Fibroblast of villous mesenchyme (primary cell): ENCODE measurements at places on chromosomes 2 and 18. TPM values are rescaled to one million over a fixed set of nuclear protein-coding genes. Genes with fewer than 3 reads are reported as not detected.

The SLC66A3 gene
- 29.8 and 50.3 TPM in 2 replicates for total RNA-seq

The CNTNAP5 gene
- total RNA-seq, result not detected in 2 replicates

DNA sequence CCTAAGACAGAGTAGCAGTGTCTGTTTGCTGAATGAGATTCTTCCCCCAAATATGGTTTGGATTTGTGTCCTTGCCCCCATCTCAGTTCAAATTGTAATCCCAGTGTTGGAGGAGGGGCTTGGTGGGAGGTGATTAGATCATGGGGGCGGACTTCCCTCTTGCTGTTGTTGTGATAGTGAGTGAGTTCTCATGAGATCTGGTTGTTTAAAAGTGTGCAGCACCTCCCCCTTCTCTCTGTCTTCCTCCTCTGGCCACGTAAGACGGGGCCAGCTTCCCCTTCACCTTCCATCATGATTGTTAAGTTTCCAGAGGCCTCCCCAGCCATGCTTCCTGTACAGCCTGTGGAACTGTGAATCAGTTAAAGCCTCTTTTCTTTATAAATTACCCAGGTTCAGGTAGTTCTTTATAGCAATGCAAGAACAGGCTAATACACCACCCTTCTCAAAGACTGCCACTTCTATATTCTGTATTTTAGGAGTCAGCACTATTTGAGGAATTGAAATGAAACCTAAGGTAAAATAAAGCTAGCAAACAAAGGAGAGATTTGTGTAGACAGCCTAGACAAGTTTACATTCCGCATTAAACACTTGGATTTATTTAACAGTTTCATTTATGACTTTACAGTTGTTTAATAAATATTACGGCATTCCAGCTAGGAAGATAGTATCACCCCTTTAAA, 21.6 kb downstream of the FBXO36 start:
- DNase-seq, result no peak

DNA sequence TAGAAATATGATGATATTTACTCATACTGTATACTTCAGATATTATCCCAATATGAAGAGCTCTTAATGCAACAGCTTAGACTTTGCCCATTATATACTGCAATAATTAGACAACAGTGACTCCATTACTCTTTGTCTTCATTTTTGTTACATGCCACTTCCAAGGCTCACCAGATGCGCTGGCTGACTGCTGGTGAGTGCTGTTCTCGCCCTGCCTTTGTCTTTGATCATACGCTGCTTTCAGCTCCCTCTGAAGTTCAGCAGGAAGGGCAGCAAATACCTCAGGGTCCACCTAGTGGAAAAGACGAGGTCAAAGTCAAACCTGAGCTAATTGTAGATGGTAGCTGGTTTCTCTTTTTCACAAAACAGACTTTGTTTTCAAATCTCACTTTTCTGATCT, 66.3 kb downstream of the EIF5B start:
- DNase-seq, result no peak

- no peak for DNase-seq
These were observed 382.2 kb downstream of the TGIF1 start for GRCh38 chr18:3832025-3832638.

GRCh38 chr18:22630980-22631379, 213.3 kb upstream of the CTAGE1 start:
- DNase-seq, result no peak

The C1QL2 gene
- not detected in 2 replicates for total RNA-seq

DNA sequence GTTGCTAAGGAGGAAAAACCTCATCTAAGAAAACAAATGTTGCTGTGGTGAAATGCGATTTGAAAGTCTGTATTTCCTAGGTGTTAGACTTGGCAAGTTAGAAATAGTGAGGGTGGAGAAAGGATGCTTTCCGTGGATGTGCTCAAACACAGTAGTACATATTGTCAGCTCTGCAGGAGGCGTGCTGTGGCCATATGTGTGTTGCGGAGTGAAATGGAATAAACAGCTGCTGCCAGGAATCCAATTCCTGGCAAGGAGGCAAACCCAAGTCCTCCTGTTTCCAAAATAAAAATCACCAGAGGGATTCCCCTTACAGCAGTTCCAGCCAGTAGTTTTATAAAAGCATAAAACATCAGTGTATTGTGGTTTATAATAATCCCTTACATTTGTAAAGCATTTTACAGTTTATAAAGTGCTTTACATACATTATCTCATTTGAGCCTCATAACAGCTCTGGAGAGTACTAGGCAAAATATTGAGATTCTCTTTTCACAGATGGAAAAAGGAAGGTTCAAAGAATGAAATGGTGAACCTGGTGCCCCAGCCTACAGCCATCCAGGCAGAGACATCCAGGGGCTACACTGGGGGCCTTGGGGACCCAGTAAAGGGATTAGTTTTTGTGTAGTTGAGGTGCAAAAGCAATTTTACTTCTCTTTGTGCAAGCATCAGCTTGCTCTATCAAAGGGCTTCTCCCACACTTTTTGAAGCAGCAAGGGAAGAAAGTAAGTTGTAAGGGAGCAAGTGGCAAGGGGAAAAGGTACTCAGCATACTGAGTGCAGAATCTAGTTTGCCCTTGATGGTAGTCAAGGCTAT, 206.0 kb downstream of the AGPS start:
- DNase-seq, result peak; percentile 89

DNA sequence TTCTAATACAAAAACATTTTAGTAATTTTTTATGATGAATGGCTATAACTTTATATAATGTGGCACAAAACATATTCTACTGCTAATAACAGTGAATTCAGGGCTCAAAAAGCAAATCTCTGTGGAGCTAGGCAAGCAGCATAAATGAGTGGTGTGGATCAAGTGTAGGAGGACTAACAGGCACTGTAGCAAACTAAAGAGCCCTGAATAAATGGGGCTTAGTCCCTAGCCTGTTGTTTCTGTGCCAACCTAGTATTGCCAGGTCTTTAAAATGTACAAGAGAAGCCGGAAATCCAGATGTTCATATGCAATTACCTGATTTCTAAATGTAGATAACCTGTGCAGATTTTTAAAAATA, 18.5 kb downstream of the REL start:
- DNase-seq, result no peak

DNA sequence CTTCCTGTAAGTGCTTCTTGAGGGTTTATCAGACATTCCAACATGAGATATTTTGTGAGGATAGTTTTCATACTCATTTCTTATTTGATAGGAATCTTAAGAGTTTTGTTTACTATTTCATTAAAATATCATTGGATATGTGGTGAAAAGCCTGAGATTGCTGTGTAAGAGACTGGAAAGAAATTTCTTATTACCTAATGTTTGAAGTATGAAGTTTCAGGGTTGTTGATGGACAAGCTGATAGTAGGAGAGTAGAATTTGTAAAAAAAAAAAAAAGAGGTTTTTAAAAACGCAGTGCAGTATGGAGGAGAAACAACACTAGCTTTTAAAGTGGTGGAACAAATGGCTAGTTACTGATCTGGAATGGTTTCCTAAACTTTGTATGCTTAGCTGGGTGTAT, 7.7 kb downstream of the EPB41L5 start:
- no peak for DNase-seq

DNA sequence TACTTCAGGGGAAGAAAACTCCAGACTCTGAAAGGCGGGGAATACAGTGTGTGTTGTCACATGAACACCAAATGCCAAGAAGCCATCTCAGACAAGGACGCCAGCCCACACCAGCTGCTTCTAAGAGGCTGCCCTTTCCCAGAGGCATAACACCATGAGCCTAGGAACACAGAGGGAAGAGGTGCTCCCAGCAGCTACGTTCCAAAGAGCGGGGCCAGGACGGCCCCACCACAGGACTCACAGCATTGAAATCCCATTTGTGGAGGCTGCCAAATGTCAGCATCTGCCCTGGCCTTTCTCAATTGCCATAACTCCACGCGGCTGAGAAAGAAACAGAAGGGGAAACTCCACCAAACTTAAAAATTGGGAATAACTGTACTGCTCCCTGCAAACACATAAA, 20.1 kb upstream of the ID2 start:
- DNase-seq, result peak; percentile 39

The EFEMP1 gene
- 22.9 and 65.1 TPM in 2 replicates for total RNA-seq

GRCh38 chr2:112077814-112078213, 22.7 kb downstream of the TMEM87B start:
- no peak for DNase-seq

GRCh38 chr2:190837420-190837819, 43.2 kb upstream of the GLS start:
- DNase-seq, result peak; percentile 61

DNA sequence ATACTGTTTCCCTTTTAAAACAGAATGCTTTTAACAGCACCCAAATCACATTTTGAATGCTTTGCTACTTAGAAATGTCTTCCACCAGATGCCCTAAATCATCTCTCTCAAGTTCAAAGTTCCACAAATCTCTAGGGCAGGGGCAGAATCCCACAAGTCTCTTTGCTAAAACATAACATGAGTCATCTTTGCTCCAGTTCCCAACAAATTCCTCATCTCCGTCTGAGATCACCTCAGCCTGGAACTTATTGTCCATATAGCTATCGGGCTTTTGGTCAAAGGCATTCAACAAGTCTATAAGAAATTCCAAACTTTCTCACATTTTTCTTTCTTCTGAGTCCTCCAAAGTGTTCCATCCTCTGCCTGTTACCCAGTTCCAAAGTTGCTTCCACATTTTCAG, 1374.5 kb upstream of the NXPH2 start:
- no peak for DNase-seq

DNA sequence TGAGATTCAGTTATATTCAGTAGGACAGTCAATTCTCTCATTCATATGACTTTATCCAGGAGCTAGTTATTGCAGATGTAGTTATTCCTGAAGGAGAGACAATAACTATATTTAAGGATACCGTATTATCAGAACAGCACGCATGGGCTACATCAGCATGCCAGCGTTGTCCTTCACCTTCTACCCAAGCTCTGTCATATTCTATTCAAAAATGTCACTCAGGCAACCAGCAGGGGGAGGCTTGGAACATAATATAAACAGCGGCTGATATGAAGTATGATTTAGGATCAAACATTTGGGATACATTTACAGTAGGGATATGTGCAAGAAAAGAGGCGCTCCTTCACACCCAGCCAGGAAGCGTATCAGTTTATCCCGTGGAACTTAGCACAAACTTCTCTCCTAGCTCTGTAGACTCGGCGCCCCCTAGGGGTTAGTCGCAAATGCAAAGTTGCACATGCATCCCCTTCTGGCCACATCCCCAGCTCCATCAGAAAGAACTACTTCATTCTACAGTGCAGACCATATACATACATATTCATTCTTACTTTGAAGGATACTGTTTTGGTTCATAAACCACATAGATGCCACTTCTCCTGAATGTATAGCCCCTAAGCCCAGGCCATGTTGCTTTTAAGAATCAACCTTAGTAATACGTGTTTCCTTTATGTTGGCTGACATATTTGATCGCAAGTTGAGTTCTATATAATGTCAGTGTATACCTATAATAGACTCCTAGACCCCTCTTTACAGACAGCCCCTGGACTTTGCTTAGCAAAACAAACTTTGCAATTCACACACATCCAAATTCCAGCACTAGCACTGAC, 759.4 kb downstream of the ADCYAP1 start:
- DNase-seq, result peak; percentile 14

- DNase-seq, result no peak
These were observed 126.4 kb downstream of the SMAD7 start for GRCh38 chr18:48824231-48824970.

DNA sequence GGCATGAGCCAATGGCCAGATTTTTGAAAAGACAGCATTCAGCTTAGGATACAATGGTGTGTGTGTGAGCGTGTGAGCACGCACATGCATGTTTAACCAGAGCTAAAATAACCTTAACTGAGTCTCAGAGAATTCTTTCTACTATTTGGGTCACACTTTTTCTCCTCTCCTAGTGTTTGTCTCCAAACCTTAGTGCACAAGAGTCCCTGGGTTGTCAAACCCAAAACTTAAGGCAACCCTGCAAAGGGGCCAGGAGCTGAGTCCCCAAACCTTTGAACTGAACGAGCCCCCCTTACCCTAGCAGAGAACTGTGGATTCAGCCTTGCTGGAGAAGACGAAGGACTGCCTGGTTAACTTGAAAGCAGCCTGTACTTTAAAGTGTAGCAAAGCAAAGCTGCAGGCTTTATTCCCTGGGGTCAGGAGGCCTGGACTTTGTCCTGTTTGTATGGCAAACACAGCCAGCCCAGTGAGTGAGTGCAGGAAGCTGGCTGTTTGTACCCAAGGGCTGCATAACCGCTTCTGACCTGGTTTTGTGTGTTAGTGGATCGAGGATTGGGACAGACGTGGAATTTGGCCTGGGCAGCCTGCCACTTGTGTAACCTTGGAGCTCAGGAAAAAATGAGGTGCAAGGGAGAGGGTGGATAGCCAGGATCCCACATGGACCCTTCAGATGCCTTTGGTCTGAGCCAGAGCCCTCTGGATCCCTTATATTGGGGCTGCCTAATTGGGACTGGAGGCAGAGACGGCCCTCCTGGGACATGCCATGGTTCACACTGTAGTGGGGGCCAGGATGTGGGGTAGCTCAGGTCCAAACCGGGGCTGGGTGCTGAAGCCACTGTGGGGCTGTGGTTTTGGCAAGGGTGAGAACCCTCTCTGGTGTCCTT, 6.4 kb upstream of the PSMD1 start:
- no peak for DNase-seq

The TDRD15 gene
- not detected in 2 replicates for total RNA-seq

The TRIB2 gene
- total RNA-seq, result 28.0 and 28.9 TPM in 2 replicates

DNA sequence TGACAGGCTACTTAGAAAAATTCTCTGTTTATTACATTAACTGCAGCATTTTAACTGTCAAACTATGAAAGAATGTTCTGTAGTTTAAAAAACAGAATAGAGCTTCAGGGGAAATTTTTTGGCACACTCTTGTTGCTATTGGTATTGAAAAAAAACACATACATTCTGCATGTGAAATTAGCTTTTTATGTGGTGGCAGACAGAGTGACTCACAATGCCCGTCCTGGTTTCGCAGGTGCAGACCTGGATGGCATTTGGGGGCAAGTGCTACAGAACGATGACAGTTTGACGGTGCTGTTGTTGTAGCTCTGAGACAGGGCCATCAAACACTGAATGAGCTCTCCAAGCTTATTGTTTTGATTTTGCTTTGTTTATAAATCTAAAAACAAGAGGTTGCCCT, 105.0 kb upstream of the MAP3K20 start:
- no peak for DNase-seq

The SEPTIN2 gene
- total RNA-seq, result 426 and 577 TPM in 2 replicates

DNA sequence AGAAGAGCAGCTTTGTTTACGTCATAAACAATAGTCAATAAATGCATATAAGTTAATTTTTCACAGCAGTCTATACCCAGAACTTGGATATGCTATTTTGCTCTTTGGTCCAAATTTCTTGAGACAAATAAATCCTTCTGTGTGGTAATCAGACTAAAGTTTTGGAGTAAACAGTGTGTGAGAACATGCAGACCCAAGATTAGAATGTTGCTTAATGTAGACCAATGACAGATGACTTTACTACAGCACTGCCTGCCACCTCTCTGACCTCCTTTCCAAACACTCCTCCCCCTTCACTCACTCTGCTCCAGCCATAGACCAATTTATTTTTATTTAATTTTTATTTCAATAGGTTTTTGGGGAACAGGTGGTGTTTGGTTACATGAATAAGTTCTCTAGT, 115.3 kb upstream of the TANK start:
- peak; percentile 83 for DNase-seq

DNA sequence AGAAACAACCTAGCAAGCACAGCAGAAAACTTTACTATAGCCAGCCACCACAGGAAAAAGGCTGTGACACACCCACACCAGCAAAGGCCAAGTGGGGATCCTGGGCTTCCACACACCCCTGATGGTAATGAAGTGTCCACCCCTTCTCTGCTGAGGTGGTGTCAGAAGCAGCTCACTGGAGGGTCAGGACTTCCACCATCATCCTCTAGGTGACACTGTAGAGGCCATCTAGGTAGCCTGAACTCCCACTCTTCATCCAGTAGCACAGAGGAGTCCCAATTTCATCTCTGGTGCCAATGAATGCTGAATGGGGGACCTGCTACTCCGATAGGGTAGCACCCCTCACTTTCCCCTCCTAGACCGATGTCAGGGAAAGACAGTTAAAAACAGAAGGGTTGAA, 1544.4 kb downstream of the LRP1B start:
- DNase-seq, result no peak
